ENCODE measurements at places on chromosomes 5 and 9. TPM values are rescaled to one million over a fixed set of nuclear protein-coding genes. Genes with fewer than 3 reads are reported as not detected.

ACTBL2 gene
- total RNA-seq, result not detected

GALNT12 gene
- total RNA-seq, result 1.6 TPM

CARTPT gene
- total RNA-seq, result not detected

PRR16 gene
- 4.7 TPM for total RNA-seq

CAVIN4 gene
- 172 TPM for total RNA-seq

RBM18 gene
- total RNA-seq, result 7.3 TPM

BSPRY gene
- 1.0 TPM for total RNA-seq

NR5A1 gene
- total RNA-seq, result not detected

CKMT2 gene
- total RNA-seq, result 92.9 TPM

TYRP1 gene
- not detected for total RNA-seq

ORM2 gene
- total RNA-seq, result not detected

CYLC2 gene
- not detected for total RNA-seq

PPP2CA gene
- 47.0 TPM for total RNA-seq

GPRIN1 gene
- 0.52 TPM for total RNA-seq

GRPEL2 gene
- 14.1 TPM for total RNA-seq

All from skeletal muscle tissue (tissue), 5 donors.